ENCODE measurements at places on chromosomes 11 and 22.

GRCh38 chr11:124296016-124296415 lies 17.7 kb downstream of the OR8D1 start:
- DNase-seq = no peak

- DNase-seq = peak; percentile 64
Measured at GRCh38 chr11:110295531-110296225, 736 bp downstream of the RDX start.

DNA sequence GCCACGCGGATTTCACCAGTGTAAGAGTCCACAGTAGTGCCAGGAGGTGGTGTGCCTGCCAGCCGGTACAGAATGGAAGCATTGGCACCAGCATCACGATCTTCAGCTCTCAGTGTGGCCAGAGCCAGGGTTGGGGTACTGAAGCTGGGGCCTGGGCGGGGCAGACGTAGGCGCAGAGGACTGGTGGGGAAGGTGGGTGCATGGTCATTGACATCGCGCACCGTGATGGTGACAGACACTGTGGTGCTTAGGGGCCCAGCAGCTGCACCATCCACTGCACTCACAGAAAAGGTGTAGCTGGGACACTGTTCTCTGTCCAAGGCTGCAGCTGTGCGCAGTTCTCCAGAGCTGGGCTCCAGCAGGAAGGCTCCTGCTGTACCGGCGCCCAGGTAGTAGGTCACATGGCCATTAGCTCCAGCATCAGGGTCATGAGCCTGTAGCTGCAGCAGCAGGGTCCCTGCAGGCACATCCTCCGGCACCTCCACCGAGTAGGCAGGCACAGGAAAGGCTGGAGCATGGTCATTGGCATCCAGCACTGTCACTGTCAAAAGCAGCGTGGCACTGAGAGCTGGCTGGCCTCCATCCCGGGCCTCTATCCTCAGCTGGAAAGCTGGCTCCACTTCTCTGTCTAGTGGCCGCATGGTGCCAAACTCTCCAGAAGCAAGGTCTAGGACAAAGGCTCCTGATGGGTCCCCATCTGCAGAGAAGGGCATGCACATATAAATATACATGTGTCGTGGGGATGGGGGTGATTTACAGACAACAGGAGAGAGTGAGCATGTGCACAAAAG lies 7.9 kb upstream of the TPP1 start:
- DNase-seq = no peak

- no peak for DNase-seq
Measured at GRCh38 chr11:66846671-66847091, 3.4 kb downstream of the RCE1 start.

DNA sequence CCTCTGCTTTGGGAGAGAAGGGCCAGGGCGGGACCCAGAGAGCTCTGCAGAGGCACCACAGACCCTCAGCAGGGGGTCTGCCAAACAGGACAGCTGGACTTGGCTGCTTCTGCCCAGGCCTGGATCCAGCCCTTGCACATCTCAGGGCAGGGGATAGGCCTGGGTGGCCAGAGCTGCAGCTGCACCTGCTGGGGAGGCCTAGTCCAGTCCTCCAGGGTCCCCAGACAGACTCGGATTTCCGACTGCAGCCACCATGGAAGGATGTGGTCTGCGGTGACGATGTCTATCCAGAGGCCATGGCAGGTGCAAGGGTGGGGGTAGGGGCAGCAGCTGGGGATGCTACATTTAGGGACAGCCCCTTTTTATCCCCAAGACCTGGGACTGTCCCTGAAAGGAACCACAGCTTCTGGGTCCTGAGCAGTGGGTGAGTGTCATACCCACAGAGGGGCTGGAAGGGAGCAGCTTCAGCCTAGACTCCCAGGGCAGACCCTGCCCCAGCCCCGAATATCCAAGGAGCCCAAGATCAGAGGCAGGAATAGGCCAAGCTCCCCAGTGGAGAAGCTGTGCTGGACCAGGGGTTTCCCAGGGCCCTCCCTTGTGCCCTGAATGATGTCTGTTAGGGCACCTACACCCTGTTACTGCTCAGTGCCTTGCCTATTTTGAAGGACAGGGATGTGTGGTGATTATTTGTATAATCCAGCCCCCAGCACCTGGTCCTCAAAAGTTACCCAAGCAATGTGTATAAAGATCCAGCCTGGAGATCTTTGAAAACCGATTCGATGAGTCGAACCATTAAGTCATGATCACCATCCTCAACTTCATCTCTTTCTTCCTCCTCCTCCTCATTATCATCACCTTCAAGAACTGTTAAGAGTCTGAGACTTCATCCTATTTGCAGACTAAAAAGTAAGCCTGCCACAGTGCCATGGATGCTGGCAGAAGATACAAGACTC lies 2.5 kb upstream of the IGLL5 start:
- DNase-seq = no peak

GRCh38 chr11:126277780-126278179 lies 5.1 kb upstream of the TIRAP start:
- no peak for DNase-seq

GRCh38 chr11:75667831-75668450 lies 897 bp downstream of the MAP6 start:
- peak; percentile 56 for DNase-seq

- no peak for DNase-seq
Measured at GRCh38 chr11:72844356-72844755, 30.1 kb downstream of the ATG16L2 start.

DNA sequence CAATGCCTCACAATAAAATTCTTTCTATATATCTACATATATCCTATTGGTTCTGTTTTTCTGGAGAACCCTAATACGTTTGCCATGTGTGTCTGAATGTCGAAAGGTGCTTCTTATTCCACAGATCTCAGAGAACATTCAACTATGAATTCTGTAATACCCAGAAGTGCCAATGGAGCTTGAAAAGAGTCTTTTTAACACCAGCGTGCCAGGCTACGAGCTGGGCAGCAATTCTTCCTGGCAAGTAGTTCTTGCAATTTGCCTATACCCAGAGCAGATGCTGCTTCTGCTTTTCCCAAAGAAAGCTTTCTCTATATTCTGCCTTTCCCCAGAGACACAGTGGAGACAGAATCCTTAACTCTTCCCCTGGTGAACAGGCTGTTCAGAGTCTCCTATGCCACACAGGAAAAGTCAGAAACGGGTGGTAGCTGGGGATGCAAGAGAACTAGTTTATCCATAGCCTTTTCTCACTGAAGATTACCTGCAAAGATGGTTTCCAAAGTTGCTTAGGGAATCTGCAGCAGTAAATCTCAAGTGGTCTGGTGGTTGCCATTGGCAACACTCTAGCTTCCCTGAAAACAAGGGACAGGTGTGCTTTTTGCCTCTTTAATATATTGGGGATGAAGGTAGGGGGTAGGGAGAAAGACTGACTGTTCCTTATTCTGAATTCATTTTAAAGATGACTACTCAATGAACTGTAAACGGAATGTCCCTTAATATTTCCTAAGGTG lies 16.8 kb upstream of the PAFAH1B2 start:
- no peak for DNase-seq

GRCh38 chr11:14249121-14249963 lies 109.6 kb downstream of the RRAS2 start:
- DNase-seq = peak; percentile 56

DNA sequence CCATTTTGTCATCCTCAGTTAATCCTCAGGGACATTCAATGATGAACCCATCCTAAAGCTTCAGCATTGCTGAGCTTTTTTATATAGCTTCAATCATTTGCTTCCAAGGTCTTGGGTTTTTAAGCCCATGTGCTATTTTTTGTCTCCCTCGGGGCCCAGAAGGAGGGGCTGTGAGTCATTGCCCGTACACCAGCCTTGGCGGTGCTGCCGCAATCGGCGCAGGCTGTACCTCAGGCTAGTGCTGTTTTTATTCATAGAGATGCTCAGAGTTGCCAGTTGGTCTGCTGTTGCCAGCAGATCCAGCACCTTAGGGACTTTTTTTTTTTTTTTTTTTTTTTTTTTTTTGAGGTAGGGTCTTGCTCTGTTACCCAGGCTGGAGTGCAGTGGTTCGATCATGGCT lies 35.5 kb downstream of the ACO2 start:
- DNase-seq = no peak

GRCh38 chr11:75197512-75198277 lies 42.9 kb upstream of the TPBGL start:
- DNase-seq = no peak

- no peak for DNase-seq
Measured at GRCh38 chr11:87966216-87966615, 209.0 kb downstream of the RAB38 start.

- no peak for DNase-seq
Measured at GRCh38 chr11:59249535-59249934, 36.8 kb upstream of the MPEG1 start.

- peak; percentile 94 for DNase-seq
Measured at GRCh38 chr22:38135133-38135706, 24.7 kb upstream of the BAIAP2L2 start.

DNA sequence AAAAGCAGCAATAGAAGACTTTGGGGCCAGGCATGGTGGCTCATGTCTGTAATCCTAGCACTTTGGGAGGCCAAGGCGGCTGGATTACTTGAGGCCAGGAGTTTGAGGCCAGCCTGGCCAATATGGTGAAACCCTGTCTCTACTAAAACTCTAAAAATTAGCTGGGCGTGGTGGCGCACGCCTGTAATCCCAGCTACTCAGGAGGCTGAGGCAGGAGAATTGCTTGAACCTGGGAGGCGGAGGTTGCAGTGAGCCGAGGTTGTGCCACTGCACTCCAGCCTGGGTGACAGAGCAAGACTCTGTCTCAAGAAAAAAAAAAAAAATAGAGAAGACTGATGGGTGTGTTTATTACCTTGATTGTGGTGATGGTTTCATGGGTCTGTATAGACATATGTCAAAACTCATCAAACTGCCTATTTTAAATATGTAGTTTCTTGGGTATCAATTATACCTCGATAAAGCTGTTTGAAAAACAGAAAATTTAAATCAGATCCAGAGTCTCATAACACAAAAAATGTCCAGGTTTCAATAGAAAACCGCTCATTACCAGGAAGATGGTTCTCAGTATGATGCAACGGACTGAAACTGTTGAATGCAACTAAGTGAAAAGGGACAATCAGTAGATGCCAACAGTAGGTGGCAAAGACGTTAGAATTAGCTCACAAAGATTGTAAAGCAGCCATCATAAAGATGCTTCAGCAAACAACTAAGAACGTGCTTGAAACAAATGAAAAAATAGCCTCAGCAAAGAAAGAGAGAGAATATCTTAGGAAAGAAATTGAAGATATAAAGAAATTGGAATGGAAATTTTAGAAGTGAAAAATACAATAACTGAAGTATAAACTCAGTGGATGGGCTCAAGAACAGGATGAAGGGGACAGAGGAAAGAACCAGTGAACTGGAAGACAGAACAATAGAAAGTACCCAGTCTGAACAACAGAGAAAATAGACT lies 33.1 kb upstream of the SEPTIN5 start:
- DNase-seq = no peak

- DNase-seq = no peak
Measured at GRCh38 chr11:55854704-55855103, 16.2 kb downstream of the OR5D16 start.

- peak; percentile 63 for DNase-seq
Measured at GRCh38 chr11:103031834-103032233, 60.1 kb downstream of the DCUN1D5 start.

GRCh38 chr11:64743591-64744543 lies at the start of gene RASGRP2:
Gene RASGRP2 (minus strand): TSS chr11:64744142. CDS start chr11:64742866, 1,276 bp downstream.
- peak; percentile 37 for DNase-seq

DNA sequence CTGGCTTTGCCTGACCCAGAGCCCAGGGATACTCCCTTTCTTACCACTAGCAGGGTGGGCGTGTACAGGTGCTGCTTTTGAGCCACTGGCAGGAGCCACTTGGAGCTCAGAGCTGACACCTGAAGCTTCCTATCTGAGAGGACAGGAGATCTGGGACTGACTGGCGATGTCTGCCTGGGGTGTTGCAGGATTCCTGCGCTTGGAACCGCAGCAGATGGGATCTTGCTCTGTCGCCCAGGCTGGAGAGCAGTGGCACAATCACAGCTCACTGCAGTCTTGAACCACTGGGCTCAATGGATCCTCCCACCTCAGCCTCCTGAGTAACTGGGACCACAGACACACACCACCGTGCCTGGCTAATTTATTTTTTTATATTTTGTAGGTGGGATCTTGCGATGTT lies 17.7 kb downstream of the GP1BB start:
- DNase-seq = no peak

GRCh38 chr22:40451210-40451609 lies 80.8 kb downstream of the SGSM3 start:
- no peak for DNase-seq

DNA sequence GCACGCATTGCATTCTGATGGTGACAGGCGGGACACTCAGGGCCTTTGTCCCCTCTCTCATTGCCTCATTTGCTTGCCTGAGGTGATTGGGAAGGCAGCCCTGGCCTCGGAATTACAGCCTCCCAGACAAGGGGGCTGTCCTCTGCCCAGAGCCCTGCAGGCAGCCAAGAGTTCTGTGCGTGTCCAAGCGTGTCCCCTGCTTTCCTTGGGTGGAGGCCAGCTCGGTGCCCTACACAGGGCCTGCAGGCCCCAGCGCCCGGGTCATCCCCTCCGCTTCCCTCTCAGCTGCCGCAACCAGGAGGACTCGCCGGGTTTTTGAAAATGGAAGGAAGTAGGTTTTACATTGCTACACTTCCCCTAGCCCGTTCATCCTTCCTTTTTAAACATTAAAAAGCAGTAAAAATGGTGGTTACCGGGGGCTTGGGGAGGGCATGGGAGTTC lies 1.9 kb downstream of the GRAMD4 start:
- no peak for DNase-seq

- no peak for DNase-seq
Measured at GRCh38 chr11:133497477-133498140, 34.7 kb downstream of the OPCML start.

GRCh38 chr11:10376061-10376460 lies 71.2 kb downstream of the ADM start:
- peak; percentile 51 for DNase-seq

DNA sequence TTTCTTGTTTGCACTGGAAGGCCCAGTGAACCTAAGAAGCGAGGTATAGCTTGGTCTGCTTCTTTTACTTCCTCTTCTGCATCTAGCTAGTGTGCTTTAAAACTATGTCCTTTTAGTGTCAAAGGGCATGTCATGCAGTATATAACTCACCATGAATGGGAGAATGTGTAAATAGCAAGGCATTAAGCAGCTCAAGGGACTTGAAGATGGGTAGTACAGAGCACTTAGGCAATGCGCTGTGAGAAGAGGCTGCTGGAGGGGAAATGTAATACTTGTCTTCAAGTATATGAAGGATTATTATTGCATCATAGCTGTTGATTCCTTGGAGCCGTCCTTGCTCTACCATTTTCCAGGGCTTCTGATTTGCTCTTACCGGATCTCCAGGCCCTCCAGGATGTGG lies 7.6 kb downstream of the MAML2 start:
- DNase-seq = no peak

GRCh38 chr11:19218216-19218615 lies 16.4 kb upstream of the CSRP3 start:
- no peak for DNase-seq

GRCh38 chr11:47550288-47551047 lies 2.5 kb downstream of the CELF1 start:
- DNase-seq = no peak

GRCh38 chr11:101327908-101328307 lies 198.3 kb upstream of the PGR start:
- no peak for DNase-seq

- DNase-seq = no peak
Measured at GRCh38 chr11:29816359-29816758, 200.5 kb downstream of the KCNA4 start.

- peak; percentile 16 for DNase-seq
Measured at GRCh38 chr11:84780689-84781293, 846.4 kb downstream of the DLG2 start.

GRCh38 chr11:64235437-64236161 lies 1.2 kb downstream of the VEGFB start:
- DNase-seq = no peak

Measured in EL (cell line).